ENCODE measurements at places on chromosomes 4 and X. TPM values are rescaled to one million over a fixed set of nuclear protein-coding genes. Genes with fewer than 3 reads are reported as not detected.

- DNase-seq: no peak
Observed at GRCh38 chrX:54564936-54565335, 34.9 kb downstream of the GNL3L start.

SERTM2 gene
- total RNA-seq: not detected

RTL9 gene
- total RNA-seq: 0.33 TPM

GRCh38 chr4:76958891-76959290, 9.3 kb downstream of the SEPTIN11 start:
- DNase-seq: no peak

PRDX4 gene
- 414 TPM for total RNA-seq

SHROOM3 gene
- 29.2 TPM for total RNA-seq

DNA sequence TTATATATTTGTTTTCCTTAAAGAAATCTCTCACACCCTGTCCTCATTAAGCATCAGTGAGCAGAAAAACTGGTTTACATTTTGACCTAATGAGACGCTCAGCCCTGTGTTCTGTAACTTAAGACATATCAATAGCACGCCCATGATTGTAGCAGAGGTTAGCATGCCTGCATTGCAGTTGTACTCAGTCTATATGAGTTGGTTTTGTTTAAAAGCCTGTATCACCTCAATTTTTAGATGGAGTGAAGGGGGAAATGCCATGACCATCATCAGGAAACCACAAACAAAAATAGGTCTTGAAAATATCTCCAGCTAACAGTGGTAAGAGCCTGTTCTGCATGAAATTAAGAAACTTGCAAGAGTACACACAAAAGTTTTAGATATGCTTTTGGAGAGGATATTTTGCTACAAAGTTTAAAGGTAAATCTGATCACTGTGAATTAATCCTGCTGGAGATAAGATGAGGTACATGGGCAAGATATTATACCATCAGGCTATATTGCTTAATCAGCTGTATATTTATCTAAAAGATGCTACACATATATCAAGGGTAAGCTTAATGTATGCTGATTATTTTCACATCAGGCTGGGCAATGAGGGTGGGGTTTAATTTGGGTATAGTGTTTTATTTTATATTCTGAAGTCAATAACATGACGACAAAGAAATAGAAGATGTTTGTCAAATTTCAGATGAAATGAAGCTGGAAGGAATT, 13.1 kb upstream of the COQ2 start:
- DNase-seq: no peak

DNA sequence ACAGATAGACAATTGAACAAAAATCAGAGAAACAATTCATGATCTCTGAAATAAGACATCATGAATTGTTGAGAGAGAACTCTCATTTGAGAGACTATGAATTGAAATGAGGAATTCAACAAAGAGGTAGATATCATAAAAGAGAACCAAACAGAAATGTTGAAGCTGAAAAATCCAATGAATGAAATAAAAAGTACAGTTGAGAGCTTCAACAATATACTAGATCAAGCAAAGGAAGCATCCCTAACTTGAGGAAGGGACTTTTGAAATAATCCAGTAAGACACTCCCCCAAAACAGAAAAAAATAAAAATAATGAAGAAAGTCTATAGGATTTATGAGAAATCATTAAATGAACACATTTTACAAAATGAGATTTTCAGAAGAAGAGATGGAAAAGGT, 310.0 kb upstream of the PCDH10 start:
- no peak for DNase-seq

DNA sequence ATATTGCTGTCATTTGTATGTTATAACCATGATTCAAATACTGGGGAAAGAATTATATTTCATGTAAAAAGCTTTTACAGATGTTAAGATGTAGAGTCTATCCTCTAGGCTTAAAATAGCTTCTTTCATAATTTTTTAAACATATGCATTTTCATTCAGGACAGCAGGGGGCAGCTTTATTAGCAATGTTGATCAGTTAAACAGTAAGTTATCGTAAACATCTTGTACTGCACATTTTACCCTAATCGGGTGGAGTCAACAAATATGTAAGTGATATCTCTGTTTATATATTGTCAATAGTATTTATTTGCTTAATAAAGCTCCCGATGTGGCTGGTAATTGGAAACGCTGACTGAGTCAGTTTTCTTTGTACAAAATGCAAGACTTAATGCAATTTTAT, 142.5 kb upstream of the MED14 start:
- DNase-seq: no peak

DNA sequence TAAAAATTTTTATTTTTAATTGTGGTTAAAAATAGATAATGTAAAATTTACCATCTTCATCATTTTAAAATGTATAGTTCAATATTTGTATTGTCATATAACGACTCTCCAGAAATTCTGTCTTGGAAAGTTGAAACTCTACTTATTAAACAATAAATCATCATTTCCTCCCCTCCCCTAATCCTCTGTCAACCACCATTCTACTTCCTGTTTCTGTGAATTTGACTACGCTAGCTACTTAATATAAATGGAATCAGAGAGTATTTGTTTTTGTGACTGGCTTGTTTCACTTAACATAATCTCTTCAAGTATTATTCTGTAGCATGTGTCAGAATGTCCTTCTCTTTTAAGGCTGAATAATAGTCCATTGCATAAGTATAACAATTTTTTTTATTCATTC, 729.0 kb upstream of the AADAT start:
- DNase-seq: no peak

DNA sequence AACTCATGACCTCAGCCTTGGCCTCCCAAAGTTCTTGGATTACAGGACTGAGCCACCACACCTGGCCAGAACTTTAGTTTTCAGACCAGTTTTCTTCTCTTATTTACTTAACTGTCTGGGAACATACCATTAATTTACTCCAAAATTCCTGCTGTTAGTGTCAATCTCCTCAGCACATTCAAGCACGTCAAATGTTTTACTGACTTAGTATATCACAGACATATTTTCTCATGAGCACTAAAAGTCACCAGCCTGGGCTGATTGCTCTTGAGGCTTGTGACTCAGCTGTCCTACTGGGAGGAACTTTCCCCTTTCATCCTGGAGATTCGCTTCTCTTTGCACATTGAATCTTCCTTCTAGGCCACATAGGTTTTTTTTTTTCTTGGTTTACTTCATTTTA, 109.6 kb downstream of the PCDH18 start:
- DNase-seq: no peak

- no peak for DNase-seq
Observed at GRCh38 chr4:172826861-172827260, 341.8 kb upstream of the GALNT7 start.

GRCh38 chrX:73863268-73863667, 300.3 kb downstream of the CHIC1 start:
- no peak for DNase-seq

GRCh38 chr4:113162089-113162488, 112.6 kb downstream of the ANK2 start:
- no peak for DNase-seq

RPL9 gene
- total RNA-seq: 809 TPM

- no peak for DNase-seq
Observed at GRCh38 chrX:56066016-56066415, 166.1 kb upstream of the KLF8 start.

- DNase-seq: no peak
Observed at GRCh38 chr4:1666391-1666790, 17.7 kb downstream of the FAM53A start.

NSUN7 gene
- total RNA-seq: 2.4 TPM

Measured in chondrocyte (in vitro differentiated cells).